Right lobe of liver (tissue), 6 donors: ENCODE measurements at places on chromosomes 1 and 21. TPM values are rescaled to one million over a fixed set of nuclear protein-coding genes. Genes with fewer than 3 reads are reported as not detected.
A peak's percentile ranks its signal among the peaks of the same experiment; 100 is the strongest.

DNA sequence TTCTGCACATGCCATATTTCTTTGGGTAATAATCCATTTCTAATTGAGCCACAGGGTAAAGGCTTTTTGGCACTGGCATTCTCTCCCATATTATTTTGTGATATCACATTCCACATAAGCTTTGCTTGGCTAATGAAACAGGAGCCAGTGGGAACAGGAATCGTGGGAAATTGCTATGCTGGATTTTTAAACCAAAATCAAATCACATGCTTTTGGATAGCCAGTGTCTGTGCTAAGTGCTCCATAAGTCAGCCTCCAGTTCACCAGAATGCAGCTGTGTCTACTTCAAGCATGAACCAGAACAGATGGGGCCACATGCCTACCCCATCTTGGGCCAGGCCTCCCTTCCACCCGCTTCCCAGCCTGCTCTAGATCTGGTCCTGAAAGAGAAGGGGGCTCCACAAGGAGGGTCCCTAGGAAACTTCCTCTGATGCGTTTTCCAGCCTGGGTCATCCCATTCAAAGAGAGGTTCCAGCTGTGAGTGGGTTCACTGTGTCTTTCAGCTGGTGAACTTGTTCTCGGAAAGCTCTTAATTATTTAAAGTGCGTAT lies 131.2 kb upstream of the COA6 start:
- H3K27ac ChIP-seq = no peak overlapping the region
- H3K4me3 ChIP-seq = no peak overlapping the region
- H3K27me3 ChIP-seq = no peaks in the 10 kb centered on the region
- H3K4me1 ChIP-seq = no peaks in the 10 kb centered on the region

DNA sequence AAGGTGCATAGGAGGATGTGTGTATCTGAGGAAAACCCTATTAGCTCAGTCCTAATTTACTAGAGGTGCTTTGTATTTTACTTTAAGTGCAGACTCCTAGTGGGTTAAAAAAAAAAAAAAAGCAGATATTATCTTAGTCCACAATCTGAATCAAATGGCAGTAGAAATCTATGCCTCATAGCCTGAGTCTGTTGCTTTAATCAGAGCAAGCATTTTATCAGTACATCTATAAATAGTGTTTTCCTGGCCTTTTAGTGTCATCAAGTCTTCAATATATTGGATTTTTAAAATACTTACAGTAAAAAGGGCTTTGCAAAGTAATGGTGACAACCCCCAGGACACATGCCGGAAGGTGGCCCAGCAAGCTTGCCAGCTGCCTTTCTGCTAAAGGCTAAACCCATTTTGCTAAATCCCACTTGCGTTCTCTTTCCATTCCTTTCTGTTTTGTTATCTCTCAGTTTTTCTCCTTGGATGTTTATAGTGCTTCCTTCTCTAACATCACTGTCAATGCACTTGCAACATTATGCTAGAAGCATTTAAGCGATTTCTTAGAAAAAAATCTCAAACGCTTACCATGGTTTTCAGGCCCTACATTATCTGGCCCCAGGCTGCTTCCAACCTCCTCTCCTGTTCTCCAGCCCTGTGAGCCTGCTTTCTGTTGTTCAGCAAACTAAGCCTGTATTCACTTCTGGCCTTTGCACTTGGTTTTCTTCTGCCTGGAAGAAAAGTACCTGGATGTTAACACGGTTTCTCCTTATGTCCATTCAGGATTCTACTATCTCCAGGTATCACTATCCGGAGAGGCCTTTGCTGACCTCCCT lies 206.3 kb downstream of the PDE4B start:
- H3K27ac ChIP-seq = no peak overlapping the region
- DNase-seq = no peak
- no peaks in the 10 kb centered on the region for H3K27me3 ChIP-seq
- no peak overlapping the region for H3K4me3 ChIP-seq

The KCNN3 gene
- 0.33 TPM for total RNA-seq

- no peak overlapping the region for H3K4me3 ChIP-seq
- no peak for DNase-seq
- H3K27ac ChIP-seq = no peak overlapping the region
- no peaks in the 10 kb centered on the region for H3K4me1 ChIP-seq
- no peaks in the 10 kb centered on the region for H3K36me3 ChIP-seq
Measured at GRCh38 chr1:223726380-223727001, 14.2 kb downstream of the CAPN2 start.

DNA sequence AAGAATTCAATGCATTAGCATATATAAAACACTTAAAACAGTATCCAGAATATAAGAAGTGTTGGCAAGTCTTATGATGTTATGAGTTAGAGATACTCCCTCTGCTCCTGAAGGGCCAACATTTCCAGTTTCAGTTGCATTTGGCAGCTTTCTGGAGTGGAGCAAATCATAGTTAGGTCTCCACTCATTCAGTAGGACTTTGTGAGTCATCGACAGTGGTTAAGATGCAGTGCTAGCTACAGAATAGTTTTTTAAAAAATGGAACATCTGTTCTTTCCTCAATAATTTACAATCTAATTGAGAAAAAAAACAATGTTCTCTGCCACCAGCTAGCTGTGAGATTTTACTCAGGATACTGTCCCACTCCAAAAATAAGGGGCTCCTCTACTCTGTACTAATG lies 389.1 kb downstream of the HLX start:
- no peak overlapping the region for H3K27ac ChIP-seq
- no peak overlapping the region for H3K4me3 ChIP-seq
- no peaks in the 10 kb centered on the region for H3K4me1 ChIP-seq
- DNase-seq = no peak
- no peaks in the 10 kb centered on the region for H3K27me3 ChIP-seq

DNA sequence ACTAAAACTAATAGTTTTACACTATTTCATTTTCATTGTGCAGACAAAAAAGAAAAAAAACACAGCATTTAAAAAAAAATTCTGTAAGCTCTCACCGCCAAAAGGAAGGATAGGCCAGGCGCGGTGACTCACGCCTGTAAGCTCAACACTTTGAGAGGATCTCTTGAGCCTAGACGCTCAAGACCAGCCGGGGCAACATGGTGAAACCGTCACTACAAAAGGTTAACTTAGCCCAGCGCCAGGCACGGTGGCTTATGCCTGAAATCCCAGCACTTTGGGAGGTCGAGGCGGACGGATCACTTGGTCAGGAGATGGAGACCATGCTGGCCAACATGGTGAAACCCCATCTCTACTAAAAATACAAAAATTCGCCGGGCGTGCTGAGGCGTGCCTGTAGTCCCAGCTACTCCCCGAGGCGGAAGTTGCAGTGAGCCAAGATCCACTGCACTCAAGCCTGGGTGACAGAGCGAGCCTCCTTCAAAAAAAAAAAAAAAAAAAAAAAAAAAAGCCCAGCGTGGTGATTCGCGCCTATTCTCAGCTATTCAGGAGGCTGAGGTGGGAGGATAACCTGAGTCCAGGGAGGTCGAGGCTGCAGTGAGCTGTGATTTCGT lies 14.3 kb upstream of the SPEN start:
- H3K36me3 ChIP-seq = no peaks in the 10 kb centered on the region
- no peaks in the 10 kb centered on the region for H3K27me3 ChIP-seq
- peak; percentile 62 for DNase-seq
- H3K4me1 ChIP-seq = no peaks in the 10 kb centered on the region
- peak overlapping the region; percentile 63 for H3K4me3 ChIP-seq
- H3K27ac ChIP-seq = peak overlapping the region; percentile 100

The FBLIM1 gene
- total RNA-seq = 4.0 TPM

The RHD gene
- 0.22 TPM for total RNA-seq

DNA sequence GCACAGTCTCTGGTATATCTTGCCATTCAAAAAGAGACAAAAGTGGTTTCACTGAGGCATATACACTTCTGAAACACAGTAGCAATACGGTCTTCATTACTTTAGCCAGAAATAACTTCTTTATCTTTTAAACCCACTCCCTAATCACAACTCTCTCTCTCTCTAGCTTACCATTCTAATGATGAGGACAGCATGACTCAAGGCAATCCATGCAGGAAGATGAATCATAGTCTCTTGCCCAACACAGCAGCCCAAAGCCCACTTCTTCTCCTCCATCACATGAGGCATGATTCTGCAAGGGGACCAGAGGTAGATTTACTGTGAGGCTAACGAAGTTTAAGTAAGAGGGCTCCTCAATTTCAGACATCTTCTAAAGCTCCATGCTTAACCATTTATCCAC lies 285.0 kb upstream of the NR5A2 start:
- H3K27ac ChIP-seq = no peak overlapping the region
- no peak for DNase-seq
- no peak overlapping the region for H3K4me3 ChIP-seq
- H3K27me3 ChIP-seq = no peaks in the 10 kb centered on the region

DNA sequence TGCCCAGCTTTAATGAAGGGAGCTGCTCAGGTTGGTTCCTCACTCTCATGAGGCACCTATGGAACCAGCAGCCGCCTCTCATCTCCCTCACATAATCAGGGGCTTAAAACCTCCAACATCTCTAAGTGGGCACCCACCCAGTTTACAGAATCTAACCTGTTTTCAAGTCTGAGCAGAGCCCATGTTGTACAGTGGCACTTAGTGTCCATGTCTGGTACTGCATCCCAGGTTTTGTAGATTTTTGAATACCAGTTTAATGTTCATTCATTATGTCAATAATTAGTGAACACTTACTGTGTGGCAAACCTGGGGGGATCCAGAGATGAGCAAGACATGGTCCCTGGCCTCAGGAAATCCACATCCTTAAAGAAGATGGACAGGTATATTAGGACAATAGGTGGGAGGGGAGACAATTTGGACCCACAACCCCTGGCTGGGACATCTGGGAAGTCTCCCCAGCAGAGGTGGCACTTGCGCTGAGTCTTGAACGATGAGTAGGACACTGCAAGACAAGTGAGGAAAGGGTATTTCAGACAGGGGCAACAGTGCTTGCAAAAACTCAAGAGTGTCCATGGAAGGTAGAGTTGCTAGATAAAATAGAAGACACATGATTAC lies 83.3 kb downstream of the LACTBL1 start:
- H3K27me3 ChIP-seq = no peaks in the 10 kb centered on the region
- DNase-seq = no peak
- H3K4me3 ChIP-seq = no peak overlapping the region

GRCh38 chr1:74363220-74363619 lies 128.0 kb downstream of the TNNI3K start:
- no peak overlapping the region for H3K27ac ChIP-seq
- H3K4me3 ChIP-seq = no peak overlapping the region
- no peaks in the 10 kb centered on the region for H3K27me3 ChIP-seq
- no peaks in the 10 kb centered on the region for H3K36me3 ChIP-seq
- DNase-seq = no peak

The ACTL8 gene
- not detected for total RNA-seq

The RGS13 gene
- total RNA-seq = not detected

The GBP5 gene
- total RNA-seq = 1.2 TPM

The BSND gene
- not detected for total RNA-seq

The RPTN gene
- not detected for total RNA-seq
